Heart left ventricle (tissue), 16 donors: ENCODE measurements at places on chromosomes 16 and 17. TPM values are rescaled to one million over a fixed set of nuclear protein-coding genes. Genes with fewer than 3 reads are reported as not detected.

Gene TBC1D3
- not detected for polyA plus RNA-seq

DNA sequence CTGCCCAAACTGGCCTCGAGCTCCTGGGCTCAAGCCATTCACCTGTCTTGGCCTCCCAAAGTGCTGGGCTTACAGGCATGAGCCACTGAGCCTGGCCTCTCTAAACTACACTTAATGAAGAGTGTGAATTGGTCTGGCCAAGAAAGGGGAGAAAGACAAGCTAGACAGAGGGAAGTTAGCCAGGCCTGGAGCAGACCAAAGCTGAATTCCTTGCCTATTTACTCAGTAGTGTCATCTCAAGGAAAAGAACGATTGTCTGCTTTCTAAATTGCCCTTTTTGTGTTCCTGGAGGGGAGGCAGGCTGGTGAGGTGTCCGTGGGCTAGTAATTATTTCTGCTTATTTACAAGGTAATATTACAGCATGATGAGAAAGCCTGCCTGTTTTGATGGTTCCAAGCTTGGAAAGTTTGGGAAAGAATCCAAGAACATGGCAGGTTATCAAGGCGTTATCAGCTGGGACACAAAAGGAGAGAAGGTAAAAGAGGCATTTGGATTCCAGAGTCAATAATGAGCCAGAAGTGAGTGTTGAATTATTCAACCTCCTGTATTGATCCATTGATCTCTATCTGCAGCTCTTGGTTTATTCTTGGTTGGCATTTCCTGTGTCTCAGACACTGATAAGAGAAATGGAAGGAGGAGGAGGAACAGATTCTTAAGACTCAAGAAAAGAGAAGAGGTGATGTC is 6.3 kb upstream of the CBFB start:
- DNase-seq: peak; percentile 7

DNA sequence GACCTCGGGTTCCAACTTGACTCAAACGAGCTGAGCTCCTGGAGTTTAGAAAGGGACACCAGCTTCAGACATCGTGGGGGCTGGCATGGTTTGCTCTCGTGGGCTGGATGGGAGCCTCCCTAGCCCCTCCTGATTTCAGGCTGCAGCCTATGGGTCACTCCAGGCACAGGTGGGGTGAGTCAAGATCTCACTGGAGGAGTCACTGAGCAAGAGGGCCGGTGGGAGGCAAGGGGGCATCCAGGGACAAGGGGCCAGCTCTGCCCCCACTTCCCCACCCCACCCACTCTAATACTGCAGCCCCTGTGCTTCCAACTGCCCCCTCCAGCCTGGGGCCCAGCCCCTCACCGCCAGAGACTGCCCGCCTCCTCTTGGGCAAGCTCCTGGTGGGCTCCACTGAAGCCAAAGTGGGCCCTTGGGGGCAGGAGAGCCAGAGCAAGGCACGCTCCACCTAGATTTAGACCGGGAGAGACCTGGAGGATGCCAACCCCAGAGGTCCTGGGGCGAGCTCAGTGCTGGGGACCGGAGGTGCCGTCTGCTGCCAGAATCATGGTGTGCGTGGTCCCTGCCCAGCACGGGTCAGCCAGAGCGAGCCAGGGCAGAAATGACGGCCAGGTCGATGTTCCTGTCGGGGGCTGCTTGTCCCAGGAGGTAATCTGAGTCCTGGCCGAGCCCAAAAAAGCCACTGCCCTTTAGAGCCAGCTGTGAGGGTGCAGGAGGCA is 6.4 kb downstream of the SLC16A3 start:
- peak; percentile 64 for DNase-seq

- DNase-seq: peak; percentile 11
These were observed 300.6 kb upstream of the CDH5 start for GRCh38 chr16:66065925-66066324.
